NCI-H524 treated with DMSO at 0.1 percent for 48 hours (cell line): ENCODE measurements at places on chromosomes 7 and 10.
A peak's percentile ranks its signal among the peaks of the same experiment; 100 is the strongest.

GRCh38 chr10:72243822-72244437 is 27.9 kb upstream of the ASCC1 start:
- DNase-seq = peak; percentile 29

- no peak for DNase-seq
Measured at GRCh38 chr10:30704026-30704600, 74.6 kb upstream of the LYZL2 start.

GRCh38 chr7:15680446-15680845 is 6.0 kb downstream of the MEOX2 start:
- no peak for DNase-seq

- no peak for DNase-seq
Measured at GRCh38 chr7:24555184-24555583, 18.1 kb upstream of the PALS2 start.

DNA sequence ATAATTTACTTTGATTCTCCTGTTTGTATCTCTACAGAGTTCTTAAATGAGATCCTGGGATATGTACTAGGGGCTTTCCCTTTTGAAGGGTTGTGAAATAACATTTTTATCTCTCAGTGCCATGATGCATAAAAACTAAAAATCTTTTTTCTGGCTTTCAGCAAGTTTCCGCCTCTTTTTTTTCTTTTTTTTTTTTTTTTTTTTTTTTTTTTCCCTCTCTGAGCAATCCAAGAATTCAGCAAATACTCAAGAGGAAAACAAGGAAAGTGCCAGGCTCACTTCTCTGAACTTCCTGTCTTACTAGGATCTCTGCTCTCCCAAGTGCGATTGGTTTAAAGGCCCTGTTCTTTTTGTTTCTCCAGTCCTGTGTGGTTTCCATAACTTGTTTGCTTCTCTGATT is 79.9 kb downstream of the HYCC1 start:
- DNase-seq = no peak

- no peak for DNase-seq
Measured at GRCh38 chr7:66193146-66193725, 11.9 kb upstream of the TPST1 start.

- DNase-seq = no peak
Measured at GRCh38 chr10:17455015-17455520, 673 bp upstream of the ST8SIA6 start.

DNA sequence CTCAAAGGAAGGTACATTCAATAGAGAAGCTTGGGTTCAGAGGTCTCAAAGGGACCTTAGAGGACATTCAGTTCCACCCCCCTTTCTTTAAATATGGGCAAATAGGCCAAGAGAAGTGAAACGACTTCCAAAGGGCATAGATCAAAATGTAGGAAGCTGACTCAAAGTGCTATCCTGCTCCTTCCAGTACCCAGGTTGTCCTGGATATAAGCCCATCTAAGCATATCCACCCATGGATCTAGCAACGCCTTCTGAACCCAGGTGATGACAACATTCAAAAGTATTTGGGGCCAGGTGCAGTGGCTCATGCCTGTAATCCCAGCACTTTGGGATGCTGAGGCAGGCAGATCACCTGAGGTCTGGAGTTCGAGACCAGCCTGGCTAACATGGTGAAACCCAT is 5.3 kb downstream of the ATXN7L1 start:
- no peak for DNase-seq

DNA sequence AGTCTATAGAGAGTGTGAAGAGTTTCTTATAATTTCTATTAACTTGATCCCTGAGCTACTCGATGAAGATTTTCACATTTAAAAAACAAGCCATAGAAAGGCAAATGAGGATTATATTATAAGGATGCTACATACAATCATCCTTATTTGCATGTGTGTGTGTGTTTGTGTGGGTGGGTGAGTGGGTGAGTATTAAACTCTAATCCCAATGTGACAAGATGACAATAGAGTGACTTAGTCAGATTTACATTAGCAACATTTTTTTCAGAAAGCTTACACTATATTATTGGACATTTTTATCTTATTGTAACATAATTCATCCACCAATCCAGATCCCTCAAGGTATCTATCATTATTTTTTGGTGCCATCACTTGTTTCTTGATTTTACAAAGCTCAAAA is 331.7 kb downstream of the SORCS1 start:
- DNase-seq = no peak

DNA sequence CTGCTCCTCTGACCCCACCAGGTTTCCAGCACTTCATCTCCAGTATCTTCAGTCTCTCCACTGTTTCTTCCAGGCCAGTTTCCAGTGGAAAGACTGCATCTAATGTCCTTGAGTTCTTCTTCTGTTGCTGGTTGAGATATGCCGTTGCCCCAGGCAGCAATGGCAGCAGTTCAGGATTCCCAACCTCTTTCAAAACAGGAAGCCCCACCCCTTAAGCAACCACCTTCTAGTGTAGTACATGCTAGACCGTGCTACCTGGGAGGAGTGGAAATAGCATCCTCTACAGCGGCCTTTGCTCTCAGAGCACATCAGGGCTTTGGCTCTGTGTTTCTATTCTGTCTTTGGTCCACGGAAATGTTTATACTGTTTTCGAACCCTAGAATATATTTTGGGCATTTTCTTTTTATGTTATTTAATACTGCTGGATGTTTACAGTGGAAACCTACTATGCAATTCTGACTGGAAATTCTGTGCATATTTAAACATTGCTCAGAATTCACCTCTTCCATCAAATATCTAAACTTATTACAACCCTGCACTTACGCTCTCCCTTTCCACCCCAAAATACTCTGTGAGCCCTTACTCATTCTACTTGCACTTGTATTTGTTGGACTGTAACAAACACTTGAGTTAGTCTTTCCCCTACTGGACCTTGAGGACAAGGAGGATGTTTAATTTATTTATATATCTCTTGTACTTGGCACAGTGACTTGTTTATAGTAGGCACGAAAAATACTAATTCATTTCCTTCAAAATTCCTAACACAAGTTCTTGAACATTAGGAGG is 8.5 kb upstream of the BPGM start:
- no peak for DNase-seq

DNA sequence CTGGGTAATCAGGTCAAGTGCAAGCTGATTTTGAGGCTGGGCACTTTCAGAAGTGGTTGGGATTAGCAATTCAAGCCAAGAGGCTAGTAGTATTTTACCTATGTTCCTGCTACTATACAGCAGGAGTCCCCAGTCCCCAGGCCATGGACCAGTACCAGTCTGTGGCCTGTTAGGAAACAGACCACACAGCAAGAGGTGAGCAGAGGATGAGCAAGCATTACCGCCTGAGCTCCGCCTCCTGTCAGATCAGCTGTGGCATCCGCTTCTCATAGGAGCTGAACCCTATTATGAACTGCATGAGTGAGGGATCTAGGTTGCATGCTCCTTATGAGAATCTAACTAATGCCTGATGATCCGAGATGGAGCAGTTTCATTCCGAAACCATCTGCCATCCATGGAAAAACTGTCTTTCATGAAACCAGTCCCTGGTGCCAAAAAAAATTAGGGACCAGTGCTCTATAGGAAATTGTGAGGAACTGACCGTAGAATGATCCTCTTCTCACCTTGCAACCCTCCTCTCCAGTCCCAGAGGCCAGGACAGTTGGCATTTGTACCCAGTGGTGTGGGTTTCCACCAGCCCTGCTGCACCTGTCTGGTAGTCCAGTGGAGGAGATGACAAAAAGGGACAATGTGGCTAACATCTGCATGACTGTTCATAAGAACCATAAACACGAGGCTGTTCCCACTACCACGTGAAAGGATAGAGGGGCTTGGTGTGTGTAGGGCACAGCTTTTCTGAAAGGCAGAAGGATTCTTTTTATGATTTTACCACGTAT is 172.5 kb downstream of the KIAA1217 start:
- peak; percentile 33 for DNase-seq

DNA sequence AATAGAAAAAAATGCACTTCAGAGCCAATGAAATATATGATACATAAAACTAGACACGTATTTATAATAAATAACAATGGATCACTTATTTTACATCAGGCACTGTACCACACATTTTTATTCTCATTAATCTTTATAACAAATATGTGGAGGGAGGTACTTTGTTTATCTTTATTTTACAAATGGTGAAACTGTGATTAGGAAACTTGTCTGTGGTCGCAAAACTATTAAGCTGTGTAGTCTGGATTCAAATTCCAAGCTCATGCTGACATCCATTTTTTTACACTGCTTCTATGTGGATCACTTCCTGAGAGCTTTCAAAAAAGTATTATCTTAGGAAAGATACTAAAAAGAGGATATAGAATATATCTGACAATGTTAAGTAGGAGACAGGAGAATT is 978.6 kb downstream of the SORCS1 start:
- DNase-seq = no peak

DNA sequence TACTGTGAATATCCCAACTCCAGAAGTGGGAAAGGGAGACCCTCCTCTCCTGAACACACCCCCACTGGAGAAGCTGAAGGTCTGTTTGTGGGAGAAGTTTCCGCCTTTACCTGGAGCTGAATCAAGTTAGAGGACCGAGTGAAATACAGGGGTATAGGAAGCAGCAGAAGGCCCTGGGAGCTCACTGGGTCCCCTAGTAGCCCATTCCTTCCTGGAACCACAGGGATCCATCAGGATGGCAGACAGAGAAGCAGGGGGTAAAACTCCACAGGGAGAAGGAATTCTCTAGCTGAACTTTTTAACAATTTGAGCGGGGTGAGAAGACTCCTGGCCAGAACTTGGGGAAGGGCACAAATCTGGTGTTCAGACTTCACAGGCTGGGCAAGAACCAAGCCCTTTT is 275.8 kb downstream of the GRID1 start:
- DNase-seq = no peak

DNA sequence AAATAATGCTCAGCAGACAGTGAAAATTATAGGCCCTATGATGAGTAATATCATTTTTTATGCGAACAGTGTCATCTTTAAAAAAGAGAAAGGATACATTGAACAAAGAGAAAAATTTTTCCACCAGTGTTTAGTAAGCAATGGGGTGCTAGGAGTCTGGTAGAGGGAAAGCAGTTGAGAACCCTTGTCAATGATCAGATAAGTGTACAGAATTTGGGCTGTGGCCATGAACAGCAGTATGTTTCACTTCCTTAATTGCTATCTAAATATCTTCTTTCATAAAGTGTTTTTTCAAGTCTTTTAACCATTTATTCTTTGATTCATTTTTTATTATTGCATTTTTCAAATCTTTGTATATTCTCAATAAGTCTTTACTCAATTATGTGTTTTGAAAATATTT is 750.7 kb upstream of the KCND2 start:
- no peak for DNase-seq

- peak; percentile 23 for DNase-seq
Measured at GRCh38 chr7:26376175-26376917, 84.7 kb downstream of the SNX10 start.

GRCh38 chr7:41420421-41420820 is 282.5 kb downstream of the INHBA start:
- no peak for DNase-seq

DNA sequence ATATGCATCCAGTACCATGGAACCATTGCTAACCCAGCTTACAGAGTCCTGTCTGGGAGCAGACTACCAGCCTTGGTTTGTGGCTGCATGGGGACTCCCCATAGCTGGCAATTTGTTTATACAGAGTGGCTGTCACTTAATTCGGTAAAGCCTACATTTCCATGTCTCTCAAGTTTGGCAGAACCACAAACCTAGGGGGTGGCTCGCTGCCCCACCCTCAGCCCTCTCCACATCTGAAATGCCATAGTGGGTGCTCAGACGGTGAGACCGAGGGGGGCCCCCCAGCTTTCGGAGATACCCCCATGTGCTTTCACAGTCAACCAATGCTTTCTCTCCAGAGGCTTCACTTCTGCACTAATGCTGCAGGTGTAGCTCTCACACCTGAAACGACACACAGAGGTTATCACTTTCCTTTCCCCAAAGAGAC is 75.5 kb upstream of the KAT6B start:
- DNase-seq = no peak

- no peak for DNase-seq
Measured at GRCh38 chr7:89926194-89926593, 228.1 kb upstream of the STEAP1 start.

DNA sequence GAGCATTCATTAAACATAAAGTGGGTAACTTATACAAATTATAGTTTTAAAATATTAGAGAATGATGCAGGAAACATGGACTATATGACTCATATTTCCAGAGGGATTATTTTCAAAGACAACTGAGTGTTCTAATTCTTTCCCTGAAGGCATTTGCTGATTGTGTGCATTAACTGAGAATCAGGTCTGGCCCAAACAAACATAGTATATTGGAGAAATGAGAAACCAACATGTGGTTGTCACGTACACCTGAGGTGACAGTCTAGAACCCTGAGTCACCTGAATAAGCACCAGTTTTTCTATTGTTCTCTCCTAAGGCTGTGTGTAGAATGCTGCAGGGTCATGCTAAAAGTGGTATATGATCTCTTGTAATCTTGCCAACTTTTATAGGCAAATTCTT is 1125.7 kb downstream of the XPNPEP1 start:
- DNase-seq = no peak

DNA sequence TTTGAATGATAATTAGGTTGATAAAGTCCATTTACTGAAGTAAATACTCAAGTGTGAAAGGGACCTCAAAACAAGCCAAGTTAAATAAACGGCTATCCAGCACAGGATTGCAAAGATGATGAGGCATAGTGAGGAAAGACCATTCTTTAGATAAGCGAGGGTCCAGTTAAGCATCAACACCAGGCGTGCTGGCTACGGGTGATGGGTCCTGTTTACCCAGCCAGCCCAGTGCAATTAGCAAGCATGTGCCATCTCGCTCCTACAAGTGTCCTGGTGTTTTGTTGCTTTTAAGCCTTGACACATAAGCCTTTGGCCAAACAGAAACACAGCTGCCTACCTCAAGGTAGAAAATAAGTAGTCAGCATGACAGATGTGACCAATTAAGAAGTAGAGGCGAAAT is 7.1 kb downstream of the NEBL start:
- DNase-seq = peak; percentile 87

- DNase-seq = no peak
Measured at GRCh38 chr7:111841596-111842205, 279.4 kb upstream of the IMMP2L start.

DNA sequence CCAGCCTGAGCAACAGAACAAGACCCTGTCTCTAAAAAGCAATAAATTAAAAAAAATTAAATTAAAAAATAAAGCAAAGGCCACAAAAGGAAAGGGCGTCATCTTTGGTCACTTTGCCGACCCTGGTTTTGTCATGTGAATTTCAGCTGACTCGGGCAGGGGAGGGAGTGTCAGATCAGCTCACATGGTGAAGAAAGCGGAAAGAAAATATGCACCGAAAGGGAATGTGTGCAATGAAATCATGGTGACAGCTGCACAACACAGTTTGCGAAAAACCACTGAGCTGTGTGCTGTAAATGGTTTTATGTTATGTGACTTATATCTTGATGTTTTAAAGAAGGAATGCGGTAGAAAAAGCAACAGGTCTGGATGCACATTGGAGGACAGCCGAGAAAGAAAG is 39.8 kb downstream of the RCC1L start:
- no peak for DNase-seq

DNA sequence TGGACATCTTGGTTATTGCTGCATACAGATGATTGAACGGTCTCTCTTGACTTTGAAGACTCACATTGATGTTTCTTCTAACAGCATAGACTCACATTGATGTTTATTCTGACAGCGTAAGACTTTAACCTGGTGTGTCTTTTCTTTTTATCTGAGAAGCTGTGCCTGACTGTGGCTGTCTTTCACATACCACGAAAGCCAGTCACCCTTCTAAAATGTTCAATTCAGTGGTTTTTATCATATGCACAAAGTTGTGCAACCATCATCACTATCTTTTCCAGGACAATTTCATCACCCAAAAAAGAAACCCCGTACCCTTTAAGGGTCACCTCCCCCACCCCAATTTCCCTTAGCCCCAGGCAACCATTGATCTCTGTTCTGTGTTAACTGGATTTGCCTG is 24.7 kb downstream of the CELF2 start:
- DNase-seq = no peak
